CD4-positive, alpha-beta T cell treated with Interferon gamma for 1 hour (primary cell): ENCODE measurements at places on chromosomes 3 and 15.

- DNase-seq, result no peak
Measured at GRCh38 chr3:64623125-64623524, 64.7 kb downstream of the ADAMTS9 start.

- no peak for DNase-seq
Measured at GRCh38 chr15:92853222-92853621, 46.9 kb upstream of the CHD2 start.

- DNase-seq, result no peak
Measured at GRCh38 chr15:61668444-61668843, 391.8 kb downstream of the VPS13C start.

- no peak for DNase-seq
Measured at GRCh38 chr3:180934638-180935037, 22.2 kb downstream of the FXR1 start.

GRCh38 chr3:130288670-130289069 lies 56.8 kb upstream of the COL6A5 start:
- DNase-seq, result no peak

DNA sequence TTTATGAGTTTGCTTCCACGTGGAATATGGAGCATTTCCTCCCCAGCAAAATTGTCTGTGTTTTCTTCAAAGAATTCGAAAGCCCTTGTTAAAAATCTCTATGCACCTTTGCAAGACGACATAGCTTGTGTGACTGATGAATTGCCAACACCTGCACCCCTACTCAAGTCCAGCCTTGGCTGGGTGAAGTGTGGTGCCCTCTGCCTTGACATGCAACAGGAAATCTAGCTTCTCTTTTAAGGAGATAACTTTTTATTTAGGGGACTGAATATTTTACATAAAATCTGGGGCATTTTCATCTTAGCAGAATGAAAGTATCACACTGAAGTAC lies 647 bp downstream of the HMG20A start:
- DNase-seq, result no peak

GRCh38 chr15:77992356-77993222 lies 84.9 kb downstream of the TBC1D2B start:
- DNase-seq, result no peak

GRCh38 chr15:59208613-59209249 lies 2.1 kb downstream of the LDHAL6B start:
- no peak for DNase-seq

GRCh38 chr3:137111497-137111896 lies 153.7 kb downstream of the IL20RB start:
- no peak for DNase-seq

GRCh38 chr3:53524566-53524965 lies 30.2 kb downstream of the CACNA1D start:
- no peak for DNase-seq

GRCh38 chr3:119955972-119956371 lies 138.3 kb downstream of the GSK3B start:
- DNase-seq, result no peak

DNA sequence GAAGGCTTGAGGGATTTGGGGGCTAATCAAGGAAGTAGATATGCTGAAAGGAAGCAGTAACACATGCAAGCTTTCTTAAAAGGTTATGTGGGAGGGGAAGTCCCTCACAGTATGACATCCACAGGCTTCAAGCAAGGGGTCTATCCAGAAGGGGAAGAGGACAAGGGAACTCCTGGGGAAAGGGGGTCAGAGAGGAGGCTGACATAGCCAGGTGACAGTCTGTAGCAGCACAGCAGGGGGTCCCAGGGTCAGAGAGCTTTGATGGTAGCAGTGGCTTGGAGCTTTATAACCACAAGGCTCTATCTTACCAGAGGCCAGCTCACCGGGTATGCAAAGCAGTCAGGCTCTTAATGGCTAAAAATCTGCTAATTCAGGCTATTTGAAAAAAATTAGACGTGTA lies 150.6 kb upstream of the NSMCE3 start:
- DNase-seq, result no peak

- DNase-seq, result no peak
Measured at GRCh38 chr15:62644889-62645742, 397.4 kb upstream of the TPM1 start.

DNA sequence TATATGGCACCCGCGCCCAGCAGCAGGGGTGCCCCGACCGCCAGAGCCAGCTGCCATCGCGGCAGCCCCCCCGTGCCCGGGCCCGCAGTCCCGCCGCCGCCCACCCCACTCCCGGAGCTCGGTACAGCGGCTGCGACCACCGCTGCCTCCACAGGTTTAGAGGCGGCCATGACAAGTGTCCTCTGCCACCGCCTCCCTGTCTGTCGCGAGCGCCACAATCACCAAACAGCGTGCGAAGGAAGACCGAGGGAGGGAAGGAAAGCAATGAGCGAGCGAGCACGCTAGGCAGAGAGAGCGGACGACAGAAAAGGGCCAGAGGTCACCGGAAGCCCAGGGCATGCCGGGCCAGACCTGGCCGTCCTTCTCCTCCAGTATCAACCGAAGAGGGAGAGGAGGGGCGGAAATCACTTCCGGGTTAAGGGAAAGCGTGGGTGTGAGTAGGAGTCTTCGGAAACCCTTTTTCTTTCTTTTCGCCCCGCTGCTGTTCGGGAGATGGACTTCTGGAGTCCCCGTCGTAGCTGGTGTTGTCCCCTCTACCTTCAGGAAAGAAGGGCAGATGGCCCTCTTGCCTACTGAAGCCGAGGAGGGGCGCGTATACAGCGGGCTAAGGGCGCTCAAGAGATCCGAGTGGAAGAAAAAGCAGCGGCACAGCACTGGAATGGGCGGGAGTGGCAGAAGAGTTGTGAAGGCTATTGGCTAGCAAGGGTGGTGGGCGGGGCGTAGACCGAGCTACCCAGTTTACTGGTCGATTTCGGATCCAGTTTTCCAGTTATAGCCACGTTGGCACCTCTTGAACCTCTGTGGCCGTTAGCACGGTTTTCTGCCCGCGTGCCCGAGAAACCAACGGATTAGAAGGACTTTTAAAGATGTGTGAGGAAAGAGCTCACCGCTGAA lies at the start of the genes LNP1 and TOMM70:
Gene LNP1, plus strand, starts transcription at position 760 of the 894 bp plus-strand sequence. CDS start 28,191 bp downstream, outside the sequence.
Gene TOMM70, minus strand, starts transcription at position 310 of the 894 bp plus-strand sequence. Its CDS starts 140 bp downstream, at position 170.
- peak; percentile 91 for DNase-seq
